ENCODE measurements at places on chromosomes 4 and X. TPM values are rescaled to one million over a fixed set of nuclear protein-coding genes. Genes with fewer than 3 reads are reported as not detected.

Gene TTC29
- total RNA-seq, result 0.12 TPM

Gene ARMCX1
- 56.1 TPM for total RNA-seq

Gene STOX2
- 0.49 TPM for total RNA-seq

Gene GLRA2
- not detected for total RNA-seq

Gene CT45A1
- not detected for total RNA-seq

Gene CD40LG
- total RNA-seq, result not detected

Gene RASL11B
- 1.3 TPM for total RNA-seq

Gene VGLL1
- total RNA-seq, result not detected

Gene FAM241A
- 1.9 TPM for total RNA-seq

Gene FREM3
- total RNA-seq, result not detected

Gene GK
- total RNA-seq, result 5.8 TPM

Gene SHROOM3
- total RNA-seq, result 27.7 TPM

Gene RRH
- not detected for total RNA-seq

Gene TMSB15B
- 2.4 TPM for total RNA-seq

Gene MAGEA1
- total RNA-seq, result not detected

Gene RNF212
- 3.4 TPM for total RNA-seq

Gene F8A3
- 3.7 TPM for total RNA-seq

Gene PNMA6A
- total RNA-seq, result 4.4 TPM

Gene GPR119
- total RNA-seq, result not detected

Gene SEC31A
- 634 TPM for total RNA-seq

Gene ANOS1
- 0.12 TPM for total RNA-seq

Gene HSFX3
- not detected for total RNA-seq

Gene TRAM1L1
- total RNA-seq, result 6.3 TPM

Gene TMPRSS11D
- total RNA-seq, result not detected

Gene FATE1
- total RNA-seq, result not detected

Gene NHS
- 8.9 TPM for total RNA-seq

Gene PAK3
- 2.4 TPM for total RNA-seq

Gene ATP1B4
- not detected for total RNA-seq

Data from hair follicle dermal papilla cell (primary cell).